EL (cell line): ENCODE measurements at places on chromosomes 12 and 14.

GRCh38 chr14:56528927-56529326 is 50.7 kb upstream of the TMEM260 start:
- no peak for DNase-seq

DNA sequence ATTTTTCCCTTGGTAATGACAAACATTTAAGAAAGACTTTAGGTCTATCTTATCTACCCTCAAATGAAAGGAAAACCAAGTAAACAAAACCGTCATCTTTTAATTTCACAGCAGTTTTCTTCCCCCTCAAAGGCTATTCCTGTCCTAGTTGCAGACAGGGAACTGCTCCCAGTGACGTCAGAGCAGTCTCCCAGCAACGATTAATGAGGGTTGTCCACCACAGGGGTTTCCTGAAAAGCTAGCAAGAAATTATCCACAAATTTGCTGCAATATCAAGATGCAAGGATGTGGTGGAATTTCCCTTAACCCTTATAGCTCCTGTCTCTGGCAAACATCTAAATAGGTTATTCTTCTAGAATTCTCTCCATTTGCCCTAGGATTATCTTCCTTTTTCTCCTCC is 89.1 kb upstream of the STAC3 start:
- DNase-seq = peak; percentile 14

DNA sequence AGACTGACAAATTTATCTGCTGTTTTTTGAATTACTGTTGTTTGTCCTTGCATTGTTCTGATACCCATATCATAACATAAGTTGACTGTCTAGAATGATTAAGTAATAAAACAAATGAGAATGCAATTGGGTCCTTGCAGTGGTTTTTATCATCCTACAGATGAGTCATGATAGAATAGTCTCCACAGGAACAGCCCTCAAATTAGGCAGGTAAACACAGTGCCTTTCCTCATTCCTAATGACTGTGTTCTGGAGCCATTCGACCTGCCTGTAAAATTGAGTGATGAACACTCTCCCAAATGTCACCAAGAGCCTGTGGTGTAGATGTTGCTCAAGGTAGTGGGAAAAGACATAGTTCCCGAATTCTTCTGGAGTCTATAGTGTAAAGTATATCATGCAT is 12.3 kb downstream of the NKX2-8 start:
- DNase-seq = no peak

GRCh38 chr12:12645485-12645884 is 33.8 kb downstream of the CREBL2 start:
- peak; percentile 46 for DNase-seq

- peak; percentile 79 for DNase-seq
These were observed 2.8 kb downstream of the TBX5 start for GRCh38 chr12:114403011-114403689.

DNA sequence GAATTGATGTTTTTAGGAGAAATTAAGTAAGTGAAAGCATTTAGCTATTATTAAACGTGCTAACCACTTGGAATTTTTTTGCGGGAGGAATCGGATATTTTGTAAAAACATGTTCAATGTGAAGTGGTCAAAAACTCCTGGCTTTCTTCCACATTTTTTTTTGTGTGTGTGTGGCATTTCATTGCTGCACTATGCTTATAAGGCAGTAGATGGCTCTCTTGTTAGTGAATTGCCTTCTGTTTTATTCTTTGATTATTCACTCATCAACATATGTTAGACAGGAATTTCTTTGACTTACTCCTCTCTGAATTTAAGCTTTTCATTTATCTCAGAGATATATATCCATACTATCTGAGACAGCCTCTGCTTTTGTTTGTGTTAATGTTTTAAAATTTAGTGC is 71.3 kb downstream of the DERA start:
- peak; percentile 64 for DNase-seq

- DNase-seq = no peak
These were observed 203.1 kb downstream of the PTPRO start for GRCh38 chr12:15525441-15525840.

DNA sequence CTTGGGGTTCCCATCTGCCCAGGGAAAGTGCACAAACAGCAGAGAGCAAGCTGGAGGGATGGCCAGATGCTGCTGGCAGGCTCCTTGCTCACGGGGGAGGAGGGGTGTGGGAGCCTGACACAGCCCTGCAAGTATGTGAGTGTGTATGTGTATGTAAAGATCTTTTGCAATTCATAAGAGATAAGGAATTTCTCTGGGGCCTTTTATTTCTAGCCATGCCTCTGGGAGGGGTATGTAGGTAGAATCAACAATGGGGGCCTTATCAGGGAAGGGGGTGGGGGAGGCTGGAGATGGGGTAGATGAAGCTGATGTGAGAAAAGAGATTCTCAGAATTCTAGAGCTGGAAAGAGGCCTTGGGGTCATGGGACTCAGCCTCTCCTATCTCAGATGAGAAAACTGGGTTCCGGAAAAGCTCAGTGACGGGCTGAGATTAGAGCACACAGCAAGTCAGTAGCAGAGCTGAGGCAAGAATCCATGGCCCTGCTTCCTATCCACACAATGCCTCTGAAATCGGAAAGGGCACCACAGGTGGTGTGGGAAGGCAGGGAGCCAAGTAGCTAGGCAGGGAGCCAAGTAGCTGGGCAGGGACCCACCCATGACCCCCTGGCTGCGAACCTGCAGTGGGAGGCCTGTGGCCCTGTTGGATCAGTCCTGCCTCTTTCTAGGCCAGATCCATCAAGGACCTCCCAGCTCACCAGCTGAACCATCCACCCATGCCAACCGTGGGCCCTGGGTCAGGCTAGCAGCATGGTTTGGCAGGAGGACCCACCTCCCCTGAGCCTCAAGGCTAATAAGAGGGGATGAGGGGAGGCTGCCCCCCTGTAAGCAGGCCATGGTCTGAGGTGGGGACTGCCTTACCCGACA is 54.7 kb downstream of the PLEKHG3 start:
- DNase-seq = peak; percentile 92

GRCh38 chr12:22447223-22447622 is 97.1 kb downstream of the C2CD5 start:
- peak; percentile 16 for DNase-seq

DNA sequence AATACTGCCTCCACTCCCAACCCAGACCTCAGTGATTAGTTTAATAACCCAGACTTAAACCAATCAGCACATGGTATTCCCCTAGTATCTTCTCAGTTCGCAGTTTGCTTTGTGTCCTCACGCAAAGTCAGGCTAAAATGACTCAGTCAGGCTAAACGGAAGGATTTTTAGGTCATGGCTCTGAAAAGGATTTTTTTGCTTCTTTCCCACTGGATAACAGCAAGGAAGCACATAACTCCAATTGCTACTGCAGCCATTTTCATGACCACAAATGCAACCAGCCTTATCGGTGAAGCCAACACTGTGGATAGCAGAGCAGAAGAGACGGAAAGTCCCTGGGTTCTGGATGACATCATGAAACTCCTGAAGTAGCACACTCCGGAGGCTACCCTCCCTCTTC is 67.7 kb downstream of the ZC3H14 start:
- DNase-seq = peak; percentile 57

- DNase-seq = no peak
These were observed 24.4 kb downstream of the ADCY6 start for GRCh38 chr12:48764521-48764920.

GRCh38 chr12:57455374-57456144 is 452 bp downstream of the INHBE start:
- no peak for DNase-seq

GRCh38 chr12:11805680-11806079 is 156.2 kb downstream of the ETV6 start:
- no peak for DNase-seq

DNA sequence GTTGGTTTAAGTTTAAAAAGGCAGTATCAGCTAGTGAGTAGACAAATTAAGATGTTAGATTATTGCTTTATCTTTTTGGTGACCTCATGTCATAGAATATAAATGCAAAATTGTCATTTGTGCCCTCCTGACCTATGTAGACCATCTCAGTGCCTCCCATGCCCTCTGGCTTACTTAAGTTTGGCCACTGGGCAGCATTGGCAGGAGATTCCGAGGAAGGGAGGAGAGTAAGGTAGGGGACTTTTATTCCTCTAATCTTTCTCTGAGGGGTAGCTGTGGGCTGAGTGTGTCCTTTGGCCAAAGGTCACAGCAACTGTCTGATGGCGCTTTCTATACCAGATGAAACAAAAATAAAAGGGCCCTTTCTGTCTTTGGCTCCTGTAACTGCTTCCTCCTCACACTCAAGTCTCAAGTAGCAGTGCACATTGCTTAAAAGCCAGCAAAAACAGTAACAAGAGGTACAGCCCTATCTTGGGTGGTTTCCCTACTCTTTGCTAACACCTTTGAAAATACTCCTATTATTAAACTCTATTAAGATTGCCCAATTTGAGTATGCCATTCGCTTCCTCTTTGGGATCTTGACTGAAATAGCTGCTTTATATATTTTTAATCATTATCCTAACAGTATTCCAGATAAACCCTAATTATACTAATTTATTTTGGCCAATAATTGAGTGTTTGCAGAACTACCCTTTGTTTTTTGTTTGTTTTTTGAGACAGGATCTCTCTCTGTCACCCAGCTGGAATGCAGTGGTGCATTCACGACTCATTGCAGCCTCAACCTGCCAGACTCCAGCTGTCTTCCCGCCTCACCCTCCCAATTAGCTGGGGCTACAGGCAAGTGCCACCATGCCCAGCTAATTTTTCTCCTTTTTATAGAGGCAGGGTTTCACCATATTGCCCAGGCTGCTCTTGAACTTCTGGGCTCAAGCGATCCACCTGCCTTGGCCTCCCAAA is 56.5 kb upstream of the KCNH3 start:
- peak; percentile 51 for DNase-seq

- no peak for DNase-seq
These were observed 165.0 kb downstream of the RGS6 start for GRCh38 chr14:72097173-72097783.

DNA sequence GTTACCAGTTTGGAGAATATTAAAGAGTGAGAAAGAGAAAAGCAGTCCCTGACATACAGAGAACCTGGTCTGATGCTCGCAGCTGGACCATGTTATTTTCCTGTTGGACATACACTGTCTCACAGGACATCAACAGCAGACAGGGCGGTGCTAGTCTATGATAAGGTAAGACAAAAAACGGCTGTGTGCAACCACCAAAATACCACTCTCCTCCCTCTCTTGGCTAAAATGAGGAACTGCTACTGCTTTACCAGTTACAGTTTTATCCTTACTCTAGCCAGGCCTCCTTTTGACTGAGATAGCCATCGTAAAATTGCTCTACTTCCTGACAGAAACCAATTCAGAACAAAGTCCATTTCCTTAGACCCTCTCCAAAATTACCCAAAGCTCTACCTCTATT is 47.0 kb upstream of the ERGIC2 start:
- DNase-seq = no peak

- no peak for DNase-seq
These were observed 44.3 kb downstream of the RNF34 start for GRCh38 chr12:121443911-121444841.

- no peak for DNase-seq
These were observed 914 bp upstream of the CCND2 start for GRCh38 chr12:4272424-4273272.

GRCh38 chr14:90567991-90568390 is 171.2 kb downstream of the CALM1 start:
- no peak for DNase-seq

DNA sequence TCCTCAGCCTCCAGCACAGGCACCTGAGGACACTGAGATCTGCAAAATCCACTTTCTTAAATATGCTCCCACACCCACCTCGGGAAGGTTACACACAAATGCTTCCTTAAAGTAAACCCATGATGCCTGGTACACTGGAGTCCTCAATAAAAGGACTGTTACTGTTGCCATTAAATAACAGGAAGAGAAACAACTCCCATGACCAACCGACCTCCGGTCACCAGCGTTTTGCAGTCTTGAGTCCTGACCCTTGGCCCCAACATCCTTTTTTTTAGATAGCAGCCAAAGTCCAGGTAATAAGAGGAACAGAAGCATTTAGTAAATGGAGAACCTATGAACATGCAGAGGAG is 42.4 kb downstream of the ITPK1 start:
- DNase-seq = no peak

DNA sequence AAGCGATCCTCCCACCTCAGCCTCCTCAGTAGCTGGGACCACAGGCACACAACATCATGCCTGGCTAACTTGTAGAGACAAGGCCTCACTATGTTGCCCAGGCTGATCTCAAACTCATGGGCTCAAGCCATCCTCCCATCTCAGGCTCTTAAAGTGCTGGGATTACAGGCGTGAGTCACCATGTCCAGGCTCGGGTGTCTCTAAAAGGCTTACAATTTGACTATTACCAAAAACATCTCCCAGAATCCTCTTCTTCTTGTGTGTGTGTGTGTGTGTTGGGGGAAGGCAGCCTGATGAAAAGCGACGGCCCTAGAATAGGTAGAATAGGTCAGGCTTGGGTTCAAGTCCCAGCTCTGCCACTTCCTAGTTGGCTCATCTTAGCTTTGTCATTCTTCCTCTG is 16.8 kb downstream of the MSI1 start:
- peak; percentile 71 for DNase-seq

DNA sequence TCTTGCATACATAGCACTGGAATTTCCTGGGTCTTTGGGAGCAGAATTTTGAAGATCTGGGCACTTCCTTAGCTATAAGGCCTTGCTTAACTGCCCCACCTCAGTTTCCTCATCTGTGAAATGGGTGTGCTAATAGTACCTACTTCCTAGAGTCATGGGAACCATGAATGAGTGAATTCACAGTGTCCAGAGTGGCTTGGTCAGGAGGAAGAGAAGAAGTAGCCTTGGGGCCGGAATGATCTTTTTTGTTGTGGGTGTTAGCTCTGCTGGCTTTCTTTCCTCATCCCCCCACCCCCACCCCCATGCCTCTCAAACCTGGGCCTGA is 2.4 kb downstream of the SH2B3 start:
- no peak for DNase-seq

DNA sequence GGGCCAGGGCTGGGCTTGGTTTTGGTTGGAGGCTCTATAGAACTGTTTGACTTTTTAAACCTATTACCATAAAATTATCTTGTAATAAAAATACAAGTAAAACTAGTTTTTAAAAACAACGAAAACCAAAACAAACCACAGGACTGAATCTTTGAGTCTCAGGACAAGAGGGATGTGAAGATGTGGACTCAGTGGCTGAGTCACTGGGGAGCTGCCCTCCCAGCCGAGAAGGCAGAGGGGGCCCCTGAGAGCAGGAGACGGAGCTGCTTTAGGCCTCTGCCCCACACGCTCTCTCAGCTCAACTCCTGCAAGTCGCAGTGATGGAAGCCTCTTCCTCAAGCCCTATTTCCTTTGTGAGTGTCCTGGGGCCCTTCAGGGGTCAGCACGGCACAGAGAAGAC is 59.0 kb downstream of the CDC42BPB start:
- DNase-seq = peak; percentile 12
